ENCODE measurements at places on chromosomes 6 and 20. TPM values are rescaled to one million over a fixed set of nuclear protein-coding genes. Genes with fewer than 3 reads are reported as not detected.

GRCh38 chr6:138290423-138290962, 72.2 kb upstream of the PBOV1 start:
- DNase-seq: no peak

DNA sequence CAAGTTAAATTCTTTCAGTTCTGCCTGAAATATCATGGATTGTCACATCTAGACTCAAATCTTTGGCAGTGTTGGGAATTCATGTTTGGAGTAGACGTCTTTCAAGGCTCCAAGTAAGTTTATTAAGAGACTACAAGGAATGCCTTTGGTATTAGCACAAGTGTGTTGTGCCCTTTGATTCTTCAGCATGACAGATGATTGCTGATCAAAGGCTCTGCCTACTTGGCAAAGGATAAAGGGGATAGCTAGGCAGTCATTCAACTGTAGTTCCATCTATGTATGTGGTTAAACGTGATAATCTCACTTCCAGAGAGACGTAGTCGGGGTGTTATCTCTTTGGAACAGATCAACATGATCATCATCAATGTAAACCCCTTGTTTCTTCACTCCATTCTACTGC, 86.2 kb downstream of the SPTLC3 start:
- DNase-seq: no peak

DNA sequence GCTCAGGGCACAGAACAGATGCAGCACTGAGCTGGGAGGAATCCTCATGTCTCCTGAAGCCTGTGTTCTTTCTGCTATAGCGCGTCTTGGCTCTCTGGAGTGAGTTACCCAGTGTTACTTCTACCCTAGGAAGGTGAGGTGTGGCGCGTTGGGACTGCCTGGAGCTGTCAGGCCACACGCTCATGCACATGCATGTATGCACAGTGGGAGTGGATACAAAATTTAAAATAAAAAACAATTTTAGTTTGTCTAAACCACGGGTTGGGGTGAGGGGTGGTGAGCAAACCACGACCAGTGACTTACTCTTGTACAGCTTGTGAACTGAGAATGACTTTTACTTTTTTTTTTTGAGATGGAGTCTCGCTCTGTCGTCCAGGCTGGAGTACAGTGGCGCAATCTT, 298.6 kb upstream of the SUPT3H start:
- DNase-seq: no peak

DNA sequence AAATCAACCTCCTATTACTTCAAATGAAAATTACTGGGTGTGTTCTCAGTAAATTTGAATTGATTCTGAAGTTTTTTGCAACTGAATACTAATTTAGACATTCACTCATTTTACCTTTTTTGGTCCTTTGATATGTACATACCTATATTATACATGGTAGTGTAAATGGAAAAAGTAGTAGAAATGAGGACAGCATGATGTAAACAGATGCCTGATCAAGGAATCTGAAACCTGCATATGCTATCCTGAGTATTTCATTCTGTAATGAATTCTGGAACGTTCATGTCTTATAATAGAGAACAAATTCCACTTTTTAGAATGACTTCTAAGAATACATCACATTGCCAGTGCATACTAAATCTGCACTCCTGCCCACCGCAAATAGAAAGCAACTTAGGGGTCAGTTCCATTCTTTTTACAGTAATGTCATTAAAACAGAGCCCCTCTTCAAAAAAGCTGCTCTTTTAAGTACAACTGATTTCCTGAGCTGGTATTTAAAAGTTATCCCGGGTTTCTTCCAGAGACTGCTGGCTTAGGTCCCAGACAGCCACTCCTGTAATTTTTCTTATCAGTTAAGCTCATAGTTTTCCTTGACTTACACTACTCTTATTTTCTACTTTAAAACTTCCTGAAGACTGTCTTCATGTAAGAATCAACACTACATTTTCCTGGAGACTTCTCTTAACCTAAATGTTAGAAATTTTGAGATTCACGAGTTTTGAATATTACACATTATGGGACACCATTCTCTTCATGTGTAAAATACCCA, 48.4 kb downstream of the MAP3K7 start:
- no peak for DNase-seq

GRCh38 chr6:72938104-72938503, 287.2 kb downstream of the KHDC1L start:
- DNase-seq: no peak

DNA sequence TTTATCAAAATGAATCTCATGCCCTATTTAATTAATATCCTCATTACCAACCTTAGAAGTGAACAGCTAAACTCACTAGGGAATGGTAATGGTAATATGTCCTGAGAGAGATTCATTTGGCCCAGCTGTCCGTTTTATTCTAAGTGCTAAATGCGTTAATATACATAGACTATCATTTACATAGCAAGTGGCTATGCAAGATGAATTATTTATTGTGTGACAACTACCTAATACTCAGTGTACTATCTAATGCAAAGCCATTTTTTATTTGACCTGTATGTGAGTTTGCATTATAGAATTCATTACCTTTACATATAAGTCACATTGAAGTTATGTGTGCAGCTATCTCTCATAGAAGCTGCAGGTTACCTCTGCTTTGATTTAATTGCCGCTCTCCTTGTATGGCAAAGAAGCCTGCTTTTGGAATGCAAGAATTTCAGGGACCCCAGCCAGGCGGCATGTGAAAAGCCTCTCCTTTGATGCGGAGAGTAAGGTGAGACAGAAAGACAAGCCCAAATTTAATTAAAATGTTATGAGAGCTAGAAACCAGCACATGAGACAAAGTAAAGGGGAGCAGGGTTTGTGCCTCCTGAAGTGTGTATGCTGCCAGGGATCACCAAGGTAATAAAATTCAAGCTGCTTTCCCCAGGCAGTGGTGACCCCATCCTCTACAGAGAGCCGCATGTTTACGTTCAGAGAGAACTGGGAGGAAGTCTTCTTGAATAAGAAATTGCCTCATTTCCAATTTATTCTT, 693.0 kb upstream of the MAP3K7 start:
- DNase-seq: no peak

GRCh38 chr20:48706116-48706656, 121.6 kb downstream of the PREX1 start:
- peak; percentile 15 for DNase-seq

DNA sequence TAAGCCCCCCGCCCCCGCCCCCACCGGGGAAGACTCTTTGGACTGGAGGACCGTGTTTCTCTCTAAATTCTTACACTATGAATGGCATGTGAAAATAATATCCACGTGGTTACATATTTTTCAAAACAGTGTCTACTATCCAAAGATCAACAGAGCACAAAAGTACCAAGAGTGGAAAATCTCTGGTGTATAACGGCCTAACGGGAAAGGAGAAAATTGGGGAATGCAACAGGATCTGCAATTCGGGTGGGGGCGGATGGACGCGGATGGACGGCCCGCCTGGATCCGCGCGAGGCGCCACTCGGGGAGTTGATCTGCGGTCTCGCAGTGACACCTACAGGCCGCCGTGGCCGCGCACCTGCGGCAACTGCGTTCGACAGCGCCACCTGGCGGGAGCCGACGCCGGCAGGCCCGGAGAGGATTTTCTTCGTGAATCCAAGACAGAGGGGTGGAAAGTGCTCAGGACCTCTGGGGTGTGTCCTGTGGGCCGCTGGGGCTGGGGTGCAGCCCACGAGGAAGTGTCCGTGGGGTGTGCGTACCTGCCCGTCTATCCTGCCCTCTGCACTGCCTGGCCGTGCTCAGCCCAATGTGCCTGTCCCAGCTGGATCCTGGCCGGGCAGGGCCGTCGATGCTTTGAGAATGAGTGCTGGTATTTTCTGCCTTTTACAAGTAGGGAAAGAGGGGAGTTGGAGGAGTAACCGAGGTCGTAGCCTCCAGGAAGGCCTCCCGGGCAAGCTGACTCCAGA, 18.6 kb downstream of the ANKRD60 start:
- peak; percentile 46 for DNase-seq

DNA sequence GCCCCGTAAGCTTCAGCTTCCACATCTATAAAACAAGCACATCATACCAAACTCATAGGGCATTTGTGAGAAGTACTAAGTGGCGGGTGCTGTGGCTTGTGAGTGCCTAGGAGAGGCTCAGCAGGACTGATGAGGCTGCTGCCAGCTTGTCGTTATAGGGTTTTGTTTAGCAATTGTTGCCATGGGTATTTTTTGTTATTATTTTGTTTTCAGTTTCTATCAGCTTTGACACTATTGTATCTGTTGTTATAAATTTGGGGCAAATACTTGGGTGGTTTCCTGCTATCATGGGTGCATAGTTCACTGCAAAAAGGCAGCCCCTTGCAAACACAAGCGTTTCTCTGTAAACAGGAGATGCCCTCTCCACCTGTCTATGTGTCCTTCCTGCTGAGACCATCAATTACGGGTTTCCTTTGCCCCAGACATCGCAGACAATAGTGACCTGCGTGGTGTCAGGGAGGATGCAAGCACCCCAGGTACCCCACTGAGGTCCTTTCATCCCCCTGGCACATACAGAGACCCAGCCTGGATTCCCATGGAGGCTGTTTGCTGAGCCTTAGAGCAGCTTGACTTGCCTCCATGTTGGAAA, 3.1 kb upstream of the CCDC167 start:
- no peak for DNase-seq

GRCh38 chr6:2935566-2936291, 32.6 kb upstream of the SERPINB9 start:
- DNase-seq: no peak

- no peak for DNase-seq
Measured at GRCh38 chr6:137172734-137173431, 561 bp downstream of the IL22RA2 start.

DNA sequence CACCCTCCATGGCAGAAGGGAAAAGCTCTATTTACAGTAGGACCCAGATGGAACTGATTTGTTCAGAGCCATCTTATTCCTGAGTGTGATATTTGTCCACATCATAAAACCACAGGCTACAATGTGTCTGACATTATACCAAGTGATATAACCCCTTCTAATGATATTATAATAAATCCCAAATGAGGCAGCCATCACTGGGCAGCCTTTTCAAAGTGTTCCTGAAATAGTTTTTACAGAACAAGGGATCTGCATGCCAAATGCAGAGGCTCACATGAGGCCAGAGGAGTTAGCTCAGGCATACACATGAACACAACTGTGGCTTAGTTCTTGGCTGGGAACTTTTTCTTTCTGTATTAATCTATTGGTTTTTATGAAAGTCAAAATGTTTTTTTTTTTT, 207.7 kb downstream of the MAFB start:
- DNase-seq: no peak

- DNase-seq: no peak
Measured at GRCh38 chr20:54323227-54323734, 115.4 kb downstream of the PFDN4 start.

GRCh38 chr6:29834564-29835436, 7.2 kb downstream of the HLA-G start:
- DNase-seq: peak; percentile 18

DNA sequence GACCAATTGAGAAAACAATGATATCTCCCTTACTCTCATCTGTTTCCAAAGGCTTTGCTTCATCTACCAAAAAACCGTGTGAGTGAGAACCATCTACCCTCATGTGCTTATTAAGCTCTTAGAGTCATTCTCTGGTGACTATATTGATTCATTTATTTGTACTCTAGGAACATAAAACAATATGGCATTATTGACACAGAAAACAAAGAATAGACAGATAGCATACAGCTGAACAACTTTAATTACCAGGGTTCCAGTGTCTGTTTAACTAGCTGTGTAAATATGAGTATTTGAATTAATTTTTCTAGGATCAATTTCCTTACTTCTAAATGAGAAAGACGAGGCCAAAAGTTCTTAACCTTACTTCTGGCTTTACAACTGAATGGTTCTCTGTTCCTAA, 31.3 kb upstream of the HEY2 start:
- no peak for DNase-seq

GRCh38 chr6:166540631-166541331, 45.7 kb downstream of the RAMACL start:
- DNase-seq: peak; percentile 28

DNA sequence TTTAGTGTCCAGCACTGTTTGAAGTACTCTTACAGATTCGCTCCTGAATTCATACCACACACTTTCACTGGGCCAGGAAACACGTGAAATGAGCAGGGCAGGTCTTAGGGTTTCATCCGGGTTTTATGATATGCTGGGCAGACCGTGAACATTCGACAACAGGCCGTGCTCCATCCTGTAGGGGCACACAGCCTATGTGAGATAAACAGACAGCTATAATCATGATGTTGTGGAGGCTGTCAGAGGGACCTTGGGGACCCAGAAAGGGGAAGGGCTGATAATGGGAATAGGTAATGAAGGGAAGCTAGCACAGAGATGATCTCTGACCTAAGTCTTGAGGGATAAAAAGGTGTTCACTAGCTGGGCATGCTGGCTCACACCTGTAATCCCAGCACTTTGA, 110.4 kb downstream of the RIN2 start:
- no peak for DNase-seq

GRCh38 chr6:159995405-159995804, 26.5 kb downstream of the IGF2R start:
- no peak for DNase-seq

DNA sequence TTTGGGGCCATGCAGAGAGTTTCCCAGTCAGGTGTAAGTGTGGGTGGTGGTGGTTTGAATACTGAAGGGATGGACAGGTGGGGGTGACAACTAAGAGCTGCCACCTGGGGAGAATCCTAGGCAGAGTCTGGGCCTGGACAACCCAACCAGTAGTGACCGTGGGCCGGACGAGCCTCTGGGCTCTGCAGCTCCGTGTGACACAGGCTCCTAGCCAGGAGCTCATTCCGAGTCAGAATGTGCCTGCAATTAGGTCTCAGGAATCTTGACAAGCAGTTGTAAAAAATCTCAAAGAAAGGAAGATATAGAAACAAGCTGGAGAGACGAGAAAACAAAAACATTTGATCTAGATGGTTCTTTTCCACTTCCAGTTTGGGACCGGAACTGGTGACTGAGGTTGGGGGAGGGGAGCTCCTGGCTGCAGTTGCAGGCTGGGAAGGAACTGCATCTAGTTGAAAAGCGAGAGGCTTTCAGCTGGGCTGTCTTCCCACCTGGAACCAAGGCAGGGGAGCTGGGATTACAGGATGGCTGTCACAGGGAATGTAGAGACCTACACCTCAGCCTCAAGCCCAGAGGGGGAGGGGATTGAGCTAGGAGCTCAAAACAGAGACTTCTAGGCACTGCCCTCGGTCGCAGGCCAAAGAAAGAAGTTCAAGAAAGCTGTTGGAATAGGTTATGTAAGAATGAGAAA, 156.9 kb downstream of the PAX1 start:
- no peak for DNase-seq

GRCh38 chr20:62686869-62687830, 21.5 kb upstream of the NTSR1 start:
- no peak for DNase-seq

- no peak for DNase-seq
Measured at GRCh38 chr6:50655848-50656453, 57.4 kb upstream of the TFAP2D start.

GRCh38 chr6:36340306-36340617, 3.6 kb upstream of the BNIP5 start:
- no peak for DNase-seq

AIG1 gene
- total RNA-seq: 5.7 TPM

WFDC12 gene
- not detected for total RNA-seq

PROKR2 gene
- total RNA-seq: not detected

ABHD12 gene
- total RNA-seq: 18.4 TPM

C20orf96 gene
- 0.19 TPM for total RNA-seq

PPP1R16B gene
- total RNA-seq: 0.51 TPM

RPS6KA2 gene
- 35.7 TPM for total RNA-seq

RIMS4 gene
- not detected for total RNA-seq

MYB gene
- total RNA-seq: 0.15 TPM

MUC21 gene
- total RNA-seq: not detected

TRIM10 gene
- total RNA-seq: not detected
